ENCODE measurements at places on chromosomes 16 and 17.
A peak's percentile ranks its signal among the peaks of the same experiment; 100 is the strongest.

DNA sequence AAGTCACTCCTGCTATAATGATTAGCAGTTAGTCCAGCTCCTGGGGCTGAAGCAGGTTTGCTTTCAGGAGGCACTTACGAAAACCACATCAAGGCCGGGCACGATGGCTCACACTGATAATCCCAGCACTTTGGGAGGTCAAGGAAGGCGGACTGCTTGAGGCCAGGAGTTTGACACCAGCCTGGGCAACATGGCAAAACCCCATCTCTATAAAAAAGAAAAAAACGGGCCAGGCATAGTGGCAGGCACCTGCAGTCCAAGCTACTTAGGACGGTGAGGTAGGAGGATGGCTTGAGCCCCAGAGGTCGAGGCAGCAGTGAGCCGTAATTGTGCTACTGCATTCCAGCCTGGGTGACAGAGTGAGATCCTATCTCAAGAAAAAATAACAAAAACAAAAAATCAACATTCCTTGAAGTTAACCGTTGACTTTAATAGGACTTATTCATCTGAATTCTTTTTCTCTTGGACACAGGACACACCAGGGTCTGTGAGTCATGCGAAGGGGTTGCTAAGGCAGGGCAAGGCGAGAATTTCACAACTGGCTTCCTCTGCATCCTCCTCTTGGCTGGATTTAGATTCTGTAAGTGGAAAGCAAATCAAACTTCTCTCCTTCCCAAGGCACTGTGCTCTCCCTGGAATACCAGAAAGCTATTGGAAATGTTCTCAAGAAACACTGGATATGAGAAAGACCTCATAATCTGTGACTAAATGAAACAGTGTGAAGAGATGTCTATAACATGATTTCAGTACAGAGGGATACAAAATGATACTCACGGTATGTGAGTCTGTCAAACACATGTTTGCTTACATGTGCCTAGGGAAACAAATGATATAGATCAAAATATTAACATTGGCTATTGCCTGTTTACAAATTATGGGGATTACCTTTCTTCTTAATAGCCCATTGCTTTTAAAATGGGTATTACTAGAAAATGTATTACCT, 99.5 kb downstream of the SYCE1L start:
- DNase-seq: no peak

DNA sequence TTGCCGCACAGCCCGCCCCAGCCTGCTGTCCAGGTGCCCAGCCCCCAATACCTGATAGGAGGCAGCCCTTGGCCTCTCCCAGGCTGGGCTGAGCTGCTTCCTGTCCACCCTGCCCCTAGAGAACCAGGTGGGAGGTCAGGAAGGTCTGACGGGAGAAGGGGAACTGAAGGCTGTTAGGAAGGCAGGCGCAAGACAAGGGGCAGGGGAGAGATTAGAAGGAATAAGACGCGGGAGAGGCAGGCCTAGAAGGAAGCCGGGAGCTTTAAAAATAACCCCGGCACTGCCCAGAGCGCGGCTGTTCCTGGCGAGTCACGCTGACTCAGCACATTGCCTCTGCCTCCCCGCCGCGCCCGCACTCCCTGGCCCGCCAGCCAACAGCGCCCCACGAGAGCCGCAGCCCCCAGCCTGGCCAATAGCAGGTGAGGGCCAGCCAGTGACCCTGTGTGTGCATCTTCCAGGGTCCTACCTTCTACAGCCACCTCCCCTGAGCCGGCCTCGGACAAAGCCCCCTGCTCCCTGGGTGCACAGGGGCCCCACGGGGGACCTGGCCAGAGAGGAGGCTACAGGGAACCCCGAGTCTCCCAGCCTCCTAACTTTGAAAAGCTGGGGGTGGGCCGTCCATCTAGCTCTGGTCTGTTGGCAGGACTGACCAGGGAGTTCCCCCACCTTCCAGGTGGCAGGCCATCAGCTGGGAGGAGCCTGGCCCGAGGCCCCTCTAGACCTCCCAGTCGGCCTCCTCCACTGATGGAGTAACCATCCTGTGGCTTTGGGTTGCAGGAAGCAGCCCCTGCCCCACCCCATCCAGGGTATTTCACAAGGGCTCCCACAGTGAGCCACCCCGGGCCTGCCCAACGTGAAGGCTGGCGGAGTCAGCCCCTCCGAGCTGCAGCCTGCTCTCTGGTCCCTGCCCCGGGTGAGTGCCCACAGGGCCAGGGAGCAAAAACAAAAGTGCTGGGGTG, 4.0 kb downstream of the MAFG start:
- DNase-seq: no peak

- DNase-seq: no peak
Measured at GRCh38 chr17:42485680-42486079, 27.0 kb downstream of the ATP6V0A1 start.

GRCh38 chr16:3364774-3365427, 9.2 kb downstream of the OR2C1 start:
- DNase-seq: peak; percentile 68

DNA sequence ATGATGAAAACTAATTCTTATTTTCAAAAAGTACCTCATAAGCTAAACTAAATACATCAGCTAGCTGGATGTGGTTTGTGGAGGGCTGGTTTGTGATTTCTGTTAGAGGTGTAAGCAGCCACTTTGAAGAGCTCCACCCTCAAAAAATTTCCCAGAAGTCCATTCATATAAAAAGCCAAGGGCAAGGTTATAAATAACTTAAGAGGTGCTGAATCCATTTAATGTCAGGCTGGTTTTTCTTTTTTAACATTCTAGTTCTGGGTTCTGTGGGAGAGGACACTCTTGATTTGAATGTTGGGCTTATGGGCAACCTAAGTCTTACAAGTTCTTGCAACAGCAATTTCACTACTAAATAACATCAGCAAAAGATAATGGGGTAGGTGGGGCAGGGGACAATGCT, 3.4 kb upstream of the WIPI1 start:
- no peak for DNase-seq

- no peak for DNase-seq
Measured at GRCh38 chr16:80862160-80862705, 57.8 kb upstream of the CDYL2 start.

DNA sequence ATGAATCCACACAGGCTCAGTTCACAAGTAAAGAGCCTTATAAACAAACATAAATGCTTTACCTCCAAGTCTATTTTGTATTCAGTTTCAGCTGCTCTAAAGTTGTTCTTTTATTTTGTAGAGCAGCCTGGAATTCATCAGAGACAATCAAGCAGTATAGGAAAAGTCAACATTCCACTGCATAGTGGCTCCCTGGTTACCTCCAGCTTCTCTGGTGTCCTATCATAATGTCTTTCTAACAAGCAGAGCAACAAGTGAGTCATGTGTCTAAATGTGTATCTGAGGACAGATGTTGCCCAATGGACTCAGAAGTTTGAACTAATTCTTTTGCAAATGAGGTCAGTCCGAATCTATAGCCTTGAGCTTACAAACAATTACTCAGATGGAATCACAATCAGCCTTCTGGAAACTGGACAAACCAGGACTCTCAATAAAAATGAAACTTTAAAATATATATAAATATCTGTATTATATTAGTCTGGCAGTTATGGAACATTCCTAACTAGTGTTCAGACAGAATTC, 292.0 kb upstream of the TOM1L1 start:
- DNase-seq: no peak
